NCI-H146 (cell line): ENCODE measurements at places on chromosomes 7 and 10.

GRCh38 chr10:84606428-84606827 lies 278.0 kb downstream of the CCSER2 start:
- peak; percentile 11 for DNase-seq

DNA sequence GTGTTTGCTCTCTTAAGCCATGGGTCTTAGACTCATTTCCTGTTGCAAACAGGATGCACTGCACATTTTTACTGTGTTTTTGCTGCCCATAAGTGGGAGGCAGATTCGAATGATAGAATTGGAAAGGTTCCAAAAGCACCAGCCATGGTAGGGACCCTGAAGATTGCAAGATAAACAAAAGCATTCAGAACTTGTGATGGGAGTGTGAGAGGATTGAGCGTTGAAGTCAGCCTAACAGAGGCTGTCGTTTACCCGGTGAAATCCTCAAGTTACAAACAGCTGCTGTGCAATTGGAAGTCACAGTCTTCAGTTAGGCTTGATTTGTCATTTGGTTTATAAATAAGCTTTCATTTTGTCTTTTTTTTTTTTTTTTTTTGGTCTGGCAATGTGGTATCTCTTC lies 192.7 kb upstream of the MKI67 start:
- DNase-seq = no peak

- peak; percentile 21 for DNase-seq
Observed at GRCh38 chr7:108071551-108071950, 58.6 kb downstream of the LAMB4 start.

DNA sequence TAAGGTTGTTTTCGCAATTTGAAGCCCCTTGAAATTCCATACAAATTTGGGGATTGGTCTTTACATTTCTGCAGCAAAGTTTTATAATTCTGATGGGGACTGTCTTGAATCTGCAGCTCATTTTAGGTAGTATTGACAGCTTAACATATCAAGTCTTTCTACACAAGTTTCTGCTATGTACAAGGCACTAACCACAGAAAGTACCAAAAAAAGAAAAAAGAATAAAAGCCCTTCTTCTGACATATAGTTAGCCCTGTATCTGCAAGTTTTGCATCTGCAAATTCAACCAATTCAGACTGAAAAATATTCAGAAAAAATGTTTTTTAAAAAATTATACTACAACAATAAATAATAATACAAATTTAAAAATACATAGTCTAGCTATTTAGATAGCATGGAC lies 15.3 kb downstream of the POT1 start:
- DNase-seq = no peak

GRCh38 chr10:26527018-26527417 lies 88.9 kb downstream of the APBB1IP start:
- no peak for DNase-seq

DNA sequence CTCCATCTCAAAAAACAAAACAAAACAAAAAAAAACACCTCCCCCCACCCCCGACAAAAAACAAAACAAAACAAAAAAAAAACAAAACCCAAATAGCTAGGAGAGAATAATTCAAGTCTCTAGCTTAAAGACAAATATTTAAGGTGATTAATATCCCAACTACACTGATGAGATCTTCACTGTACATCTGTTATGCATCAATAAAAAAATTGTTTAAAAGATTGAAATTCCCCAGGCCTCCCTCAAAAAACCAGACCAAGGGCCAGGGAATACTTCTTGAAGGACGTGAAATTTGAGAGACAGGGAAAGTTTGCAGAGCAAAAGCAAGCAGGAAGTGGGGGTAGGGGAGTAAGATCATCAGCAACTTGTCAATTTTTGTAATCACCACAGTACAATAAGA lies 232.6 kb downstream of the REEP3 start:
- DNase-seq = no peak

GRCh38 chr7:129169171-129169671 lies 19.2 kb upstream of the SMO start:
- DNase-seq = peak; percentile 65

GRCh38 chr7:19610194-19610943 lies 98.5 kb downstream of the POLR1F start:
- no peak for DNase-seq

DNA sequence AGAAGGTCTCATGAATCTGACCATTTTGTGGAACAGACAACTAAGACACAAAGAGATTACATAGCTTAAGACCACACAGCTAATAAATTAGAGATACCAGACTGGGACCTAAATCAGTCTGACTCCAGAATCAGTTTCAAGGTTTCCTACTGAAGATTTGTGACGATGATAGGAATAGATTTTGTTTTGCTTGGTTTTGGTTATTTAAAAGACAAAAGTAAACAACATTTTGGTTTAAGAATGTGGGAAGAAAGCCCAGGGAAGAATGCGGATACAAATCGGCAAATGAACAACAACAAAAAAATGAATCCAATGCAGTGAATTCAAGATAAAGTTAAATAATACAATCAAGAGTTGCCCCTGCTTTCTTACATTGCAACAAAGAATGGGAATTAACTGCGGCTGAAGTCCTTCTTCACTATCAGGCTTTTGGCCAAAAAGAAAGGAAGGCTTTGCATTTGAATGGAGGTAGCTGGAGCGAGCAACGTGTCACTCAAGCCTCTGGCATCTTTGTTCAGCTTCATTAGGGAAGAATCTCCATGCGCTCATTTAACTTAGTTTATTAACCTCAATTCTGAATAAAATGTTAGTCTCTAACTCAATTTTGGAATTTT lies 210.8 kb downstream of the ADAM12 start:
- no peak for DNase-seq

- no peak for DNase-seq
Observed at GRCh38 chr10:114395366-114396022, 8.8 kb downstream of the AFAP1L2 start.

DNA sequence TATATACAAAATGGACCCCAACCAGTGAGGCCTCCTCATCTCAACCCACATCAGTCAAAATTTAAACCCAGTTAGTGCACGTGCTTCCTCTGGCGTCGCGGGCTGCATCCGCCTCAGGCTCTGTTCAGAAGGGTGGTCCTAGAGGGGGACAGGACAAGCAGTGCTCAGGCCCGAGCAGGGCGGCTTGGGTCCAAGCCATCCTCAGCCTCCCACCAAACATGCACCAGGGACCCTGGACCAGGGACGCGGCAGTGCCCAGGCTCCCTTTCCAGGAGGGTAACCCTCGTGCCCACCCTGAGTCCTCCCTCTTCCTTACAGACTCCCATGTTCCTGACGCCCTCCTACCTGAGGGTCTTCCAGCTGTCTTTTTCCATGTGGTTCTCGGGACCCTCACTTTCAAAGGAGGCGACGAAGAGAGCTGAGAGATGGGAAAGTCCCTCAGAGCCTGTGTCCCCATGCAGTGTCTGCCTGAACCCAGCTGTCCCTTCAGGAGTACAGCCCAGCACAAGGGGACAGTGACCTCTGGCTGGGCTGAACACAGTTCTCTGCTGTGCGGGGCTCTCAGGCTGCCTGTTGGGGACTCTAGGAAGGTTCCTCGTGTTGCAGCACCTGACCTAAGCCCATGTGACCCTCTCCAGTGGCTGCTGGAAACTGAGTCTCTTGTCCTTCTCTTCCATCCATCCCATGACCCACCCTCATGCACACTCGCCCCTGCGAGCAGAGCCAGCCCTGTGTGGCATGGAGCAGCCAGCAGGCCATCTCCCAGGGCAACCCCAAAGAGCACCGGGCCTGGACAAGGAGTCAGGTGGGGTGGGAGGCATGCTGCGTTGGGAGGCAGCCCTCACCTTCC lies 58.1 kb downstream of the CSGALNACT2 start:
- no peak for DNase-seq

- DNase-seq = no peak
Observed at GRCh38 chr10:59387951-59388670, 25.8 kb upstream of the FAM13C start.

- no peak for DNase-seq
Observed at GRCh38 chr10:14757986-14758385, 16.7 kb downstream of the FAM107B start.

GRCh38 chr7:74084722-74085578 lies 1.3 kb downstream of the LIMK1 start:
- no peak for DNase-seq

GRCh38 chr7:50351267-50351666 lies 46.8 kb downstream of the IKZF1 start:
- DNase-seq = no peak

- no peak for DNase-seq
Observed at GRCh38 chr7:74217455-74218342, 7.9 kb downstream of the LAT2 start.

DNA sequence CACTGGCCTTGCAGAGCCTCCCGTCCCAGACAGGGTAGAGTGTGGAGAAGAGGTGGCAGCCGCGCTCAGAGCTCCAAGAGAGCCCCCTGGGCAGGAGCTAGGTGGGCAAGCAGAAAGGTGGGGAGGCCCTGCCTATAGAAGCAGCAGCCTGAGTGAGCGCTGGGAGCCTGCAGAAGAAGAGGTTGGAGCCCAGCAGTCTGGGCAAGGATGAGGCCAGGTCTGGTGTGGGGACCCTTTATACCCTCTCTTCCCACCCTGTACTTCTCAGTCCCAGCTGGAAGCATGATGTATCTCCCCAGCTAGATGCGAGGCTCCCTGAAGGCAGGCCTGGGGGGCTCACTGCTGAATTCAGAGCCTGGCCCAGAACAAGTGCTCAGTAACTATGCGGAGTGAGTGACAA lies 44.5 kb upstream of the ZMIZ1 start:
- no peak for DNase-seq

- no peak for DNase-seq
Observed at GRCh38 chr7:81081616-81082015, 162.8 kb upstream of the SEMA3C start.

GRCh38 chr7:157656195-157656769 lies 319.5 kb downstream of the DNAJB6 start:
- no peak for DNase-seq

DNA sequence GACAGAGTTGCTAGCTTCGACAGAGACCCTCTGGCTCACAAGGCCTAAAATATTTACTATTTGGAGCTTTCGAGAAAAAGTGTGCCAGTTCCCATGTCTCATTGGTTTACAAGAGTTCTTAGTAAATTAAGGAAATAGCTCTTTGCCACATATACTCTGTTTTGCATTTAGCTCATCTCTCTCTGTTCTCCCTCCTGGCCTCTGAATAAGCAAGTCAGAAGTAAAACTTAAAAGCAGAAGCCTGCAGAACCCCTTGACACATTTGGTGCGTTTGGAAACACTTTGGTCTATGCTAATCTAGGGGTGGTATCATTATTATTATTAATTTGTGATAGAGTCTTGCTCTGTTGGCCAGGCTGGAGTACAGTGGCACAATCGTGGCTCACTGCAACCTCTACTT lies 6.4 kb downstream of the CARD11 start:
- DNase-seq = no peak

DNA sequence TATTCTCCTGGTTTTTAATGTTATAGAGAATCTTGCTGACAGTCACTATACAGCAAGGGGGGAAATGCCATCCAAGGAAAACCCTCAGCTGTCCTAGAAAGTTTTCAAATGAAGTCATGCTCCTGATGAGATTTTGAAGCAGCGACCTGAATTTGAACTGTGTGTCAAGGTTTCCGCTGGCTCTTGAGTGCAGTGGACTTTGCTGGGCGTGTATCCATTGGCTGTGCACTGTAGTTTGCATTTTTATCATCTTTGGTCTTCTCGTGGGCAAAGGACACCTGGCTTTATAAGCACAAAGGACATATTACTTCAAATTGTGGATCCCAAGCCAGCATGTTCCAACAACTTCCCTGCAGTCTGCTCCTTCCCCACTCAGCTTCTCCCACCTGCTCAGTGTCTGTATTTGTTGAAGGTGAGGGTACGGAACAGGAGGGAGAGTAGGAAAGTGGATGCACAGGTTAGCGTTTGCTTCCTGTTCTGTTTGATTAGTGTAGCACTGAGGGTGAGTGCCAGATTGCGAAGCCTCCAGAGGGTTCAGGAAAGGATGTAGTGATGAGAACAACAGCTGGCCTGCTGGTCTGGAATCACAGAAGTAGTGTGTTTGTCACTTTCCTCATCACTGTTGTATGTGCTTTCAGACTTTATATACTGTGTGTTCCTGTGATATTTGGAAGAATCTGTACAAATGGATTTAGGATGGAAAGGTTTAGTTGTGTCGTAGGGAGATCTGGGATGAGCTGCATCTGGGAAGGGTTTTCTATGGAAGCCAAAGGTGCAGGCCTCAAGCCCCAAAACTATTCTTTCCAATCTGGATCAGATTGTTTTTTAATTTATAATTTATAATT lies 204.8 kb downstream of the BMPER start:
- no peak for DNase-seq

DNA sequence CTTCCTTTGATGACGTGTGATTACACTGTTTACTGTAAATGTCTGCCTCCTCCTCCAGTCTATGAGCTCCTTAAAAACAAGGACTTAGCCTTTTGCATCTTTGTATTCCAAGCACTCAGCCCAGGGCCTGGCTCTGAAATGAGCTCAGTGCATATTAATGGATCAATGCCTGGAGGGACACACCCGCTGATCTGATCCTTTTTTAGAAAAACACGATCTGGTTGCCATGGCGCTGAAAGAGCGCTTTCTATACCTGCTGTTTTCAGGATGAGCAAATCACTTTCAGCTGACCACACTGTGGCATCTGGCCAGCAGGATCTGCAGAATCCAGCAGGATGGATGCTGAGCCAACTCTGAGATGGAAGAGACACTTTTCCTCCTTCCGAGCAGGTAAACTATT lies 37.8 kb upstream of the GARS1 start:
- DNase-seq = peak; percentile 98

DNA sequence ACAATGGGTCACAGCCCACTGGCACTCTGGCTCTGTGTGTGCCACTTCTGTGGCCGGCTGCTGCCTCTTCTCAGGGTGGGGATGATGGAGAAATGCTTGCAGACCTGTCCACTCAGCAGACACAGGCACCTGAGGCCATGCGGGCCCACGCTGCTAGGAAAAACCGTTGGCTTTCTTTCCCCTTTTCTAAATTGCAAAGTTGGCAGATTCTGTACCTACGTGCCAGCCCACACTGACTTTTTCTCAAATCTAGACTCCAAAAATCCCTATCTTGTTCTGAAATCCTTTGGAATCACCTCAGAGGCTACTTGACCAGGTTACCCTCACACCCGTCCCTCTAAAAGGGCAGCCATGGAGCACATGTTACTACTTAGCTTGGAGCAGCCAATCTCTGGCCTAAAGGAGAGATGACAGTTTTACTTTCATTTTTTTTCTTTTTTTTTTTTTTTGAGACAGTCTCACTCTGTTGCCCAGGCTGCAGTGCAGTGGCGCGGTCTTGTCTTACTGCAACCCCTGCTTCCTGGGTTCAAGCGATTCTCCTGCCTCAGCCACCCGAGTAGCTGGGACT lies 99.4 kb downstream of the RNF216 start:
- no peak for DNase-seq

DNA sequence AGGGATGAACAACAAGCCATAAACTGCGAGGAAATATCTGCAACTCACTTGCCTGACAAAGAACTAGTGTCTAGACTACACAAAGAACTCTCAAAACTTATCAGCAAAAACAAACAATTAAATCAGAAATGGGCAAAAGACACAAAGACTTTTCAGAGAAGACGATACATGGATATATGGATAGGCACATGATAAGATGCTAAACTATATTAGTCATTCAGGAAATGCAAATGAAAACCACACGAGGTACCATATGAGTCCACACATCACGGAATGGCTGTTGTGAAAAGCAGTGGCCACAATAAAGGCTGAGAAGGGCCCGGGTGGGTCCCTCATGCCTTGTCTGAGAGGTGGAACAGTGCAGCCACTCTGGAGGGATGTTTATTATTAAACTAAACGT lies 267.8 kb downstream of the WDR37 start:
- no peak for DNase-seq

GRCh38 chr10:114346176-114347031 lies 57.9 kb downstream of the AFAP1L2 start:
- no peak for DNase-seq
